ENCODE measurements at places on chromosomes 3 and 15.
A peak's percentile ranks its signal among the peaks of the same experiment; 100 is the strongest.

DNA sequence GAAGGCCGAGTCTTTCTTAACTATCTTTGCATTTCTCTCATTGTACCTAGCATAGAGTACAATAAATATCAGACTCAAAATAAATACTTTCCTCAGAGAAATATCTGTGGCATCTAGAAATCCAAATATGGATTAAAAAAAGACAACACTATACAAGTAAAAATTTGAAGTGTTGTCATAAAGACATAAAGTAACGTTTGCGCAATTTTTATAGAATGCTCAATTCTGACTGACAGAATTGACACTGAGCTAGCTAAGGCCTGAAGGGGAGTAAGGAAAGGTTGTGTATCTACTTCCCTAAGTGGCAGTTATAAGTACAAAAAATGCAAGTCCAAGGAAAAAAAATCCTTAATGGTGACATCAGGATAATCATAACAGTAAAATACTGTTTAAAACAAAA is 1.1 kb downstream of the SEC11A start:
- no peak for DNase-seq

GRCh38 chr15:48825075-48825474 is 14.2 kb upstream of the CEP152 start:
- DNase-seq, result no peak

GRCh38 chr3:167228135-167228534 is 152.0 kb downstream of the ZBBX start:
- DNase-seq, result no peak

- peak; percentile 9 for DNase-seq
These were observed 67.9 kb upstream of the MITF start for GRCh38 chr3:69671082-69671952.

DNA sequence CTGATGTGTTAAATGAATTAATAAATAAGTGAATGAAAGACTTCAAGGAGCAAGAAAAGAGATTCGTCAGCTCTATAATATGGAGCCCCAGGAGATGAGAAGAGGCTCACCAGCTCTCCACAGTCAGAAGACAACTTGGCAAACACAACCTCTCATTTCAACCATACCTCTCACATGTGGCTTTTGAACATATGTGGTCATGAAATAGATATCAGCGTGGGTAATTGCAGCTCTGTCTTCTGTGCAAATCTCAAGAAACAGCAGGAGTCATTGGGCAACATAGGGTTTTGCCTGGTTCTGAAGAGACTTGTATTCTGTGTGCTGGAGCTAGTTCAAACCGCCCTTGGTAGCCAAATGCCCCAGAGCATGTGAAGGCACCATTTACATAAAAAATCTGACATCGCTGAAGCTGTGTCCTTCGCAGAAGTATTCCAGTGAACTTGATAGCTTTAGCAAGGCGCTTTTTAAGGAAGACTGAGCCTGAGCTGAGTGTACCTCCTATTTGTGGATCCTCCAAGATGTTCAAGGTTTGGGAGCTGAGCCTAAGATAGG is 8.4 kb downstream of the CX3CR1 start:
- no peak for DNase-seq

- DNase-seq, result no peak
These were observed 41.3 kb downstream of the ETV5 start for GRCh38 chr3:186067360-186068242.

- no peak for DNase-seq
These were observed 29.0 kb upstream of the ATP10A start for GRCh38 chr15:25892126-25892525.

DNA sequence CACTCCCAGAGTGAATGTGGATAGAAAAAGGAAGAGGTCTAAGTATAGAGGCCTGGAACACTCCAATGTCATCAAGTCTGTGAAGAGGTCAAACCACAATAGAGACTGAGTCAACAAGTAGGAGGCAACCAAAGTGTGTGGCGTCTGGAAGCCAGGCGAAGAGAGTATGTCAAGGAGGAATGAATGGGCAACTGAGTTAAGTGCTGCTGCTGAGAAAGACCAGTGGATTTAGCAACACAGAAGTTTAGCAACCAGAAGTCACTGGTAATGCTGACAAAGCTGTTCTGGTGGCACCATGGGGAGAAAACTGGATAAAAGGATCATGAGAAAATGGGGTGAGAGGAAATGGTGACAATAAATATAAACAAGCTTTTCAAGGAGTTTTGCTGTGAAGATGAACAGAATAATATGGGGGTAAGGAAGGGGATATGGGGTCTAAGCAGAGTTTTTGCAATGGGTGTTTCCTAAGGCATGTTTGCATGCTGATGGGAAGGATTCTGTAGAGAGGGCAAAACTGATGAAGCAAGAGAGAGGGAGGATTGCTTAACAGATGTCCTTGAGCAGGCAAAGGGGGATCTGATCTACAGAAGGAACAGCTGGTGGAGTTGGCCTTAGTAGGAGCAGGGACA is 38.4 kb downstream of the PCOLCE2 start:
- DNase-seq, result no peak

DNA sequence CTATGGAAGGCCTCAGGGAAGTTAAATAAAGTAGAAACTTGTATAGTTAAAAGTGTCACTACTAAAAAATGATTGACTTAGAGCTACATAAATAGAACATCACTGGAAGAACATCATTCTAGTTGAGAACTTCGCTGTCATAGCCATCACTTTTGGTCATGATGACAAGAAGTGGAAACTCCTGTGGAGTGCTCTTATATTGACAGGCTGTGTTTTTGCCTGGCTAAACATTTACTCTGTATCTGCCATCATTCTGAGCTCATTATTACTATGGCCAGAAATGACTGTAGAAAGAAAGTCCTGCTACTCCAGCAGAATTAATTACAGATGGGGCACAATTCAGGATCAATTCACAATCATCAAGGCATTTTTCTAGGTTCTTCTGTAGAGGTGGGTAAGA is 165.1 kb upstream of the GOLIM4 start:
- no peak for DNase-seq

DNA sequence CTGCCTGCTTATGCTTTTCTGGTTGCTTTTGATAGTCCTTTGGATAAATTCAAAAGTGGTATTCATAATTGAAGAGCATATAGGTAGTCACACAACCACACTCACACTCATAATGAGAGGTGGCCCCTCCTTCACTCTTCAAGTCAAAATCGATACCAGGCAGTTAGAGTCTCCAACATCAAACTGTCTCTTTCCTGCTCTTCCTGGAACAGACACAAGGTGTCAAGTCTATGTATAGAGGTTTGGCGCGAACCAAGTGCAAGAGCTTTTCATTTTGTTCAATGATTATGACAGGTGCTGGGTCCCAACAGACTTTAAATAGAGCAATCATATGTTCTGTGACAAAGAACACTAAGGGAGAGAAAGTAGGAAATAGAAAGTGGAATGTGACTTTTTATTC is 29.9 kb upstream of the RGMA start:
- no peak for DNase-seq

DNA sequence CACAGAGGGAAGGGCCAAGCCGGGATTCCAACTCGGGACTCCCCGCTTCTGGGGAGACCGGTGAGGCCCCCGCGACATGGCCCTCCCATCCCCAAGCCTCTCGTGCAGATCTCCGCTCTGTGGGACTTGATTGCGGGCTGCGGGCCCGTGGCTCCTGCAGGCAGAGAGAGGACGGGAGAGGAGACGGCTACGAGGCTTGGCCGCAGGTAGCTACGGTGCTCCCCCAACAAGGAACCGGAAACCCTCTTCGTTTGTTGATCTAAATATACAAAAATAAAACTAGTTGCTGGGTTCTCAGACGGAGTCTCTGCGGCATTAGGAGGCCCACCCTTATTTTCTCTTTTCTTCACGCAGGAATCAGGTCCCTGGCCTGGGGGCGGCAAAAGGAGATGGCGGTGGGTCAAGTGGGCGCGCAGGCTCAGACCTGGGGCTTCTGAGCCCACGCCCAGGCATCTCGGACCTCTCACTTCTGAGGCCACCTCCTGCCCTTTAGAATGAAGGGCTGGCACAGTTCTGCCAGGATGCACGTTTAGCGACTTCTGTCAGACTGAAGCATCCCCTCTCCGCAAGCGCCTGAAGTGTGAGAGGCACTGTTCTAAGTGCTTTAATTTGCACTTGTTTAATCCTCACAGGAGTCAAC is 10.9 kb downstream of the GNB5 start:
- DNase-seq, result no peak

- DNase-seq, result no peak
These were observed 16.9 kb upstream of the GUCA1C start for GRCh38 chr3:108970561-108970960.

GRCh38 chr3:94226078-94226477 is 163.2 kb downstream of the NSUN3 start:
- no peak for DNase-seq

GRCh38 chr3:121630355-121630754 is 30.3 kb downstream of the HCLS1 start:
- DNase-seq, result no peak

- DNase-seq, result no peak
These were observed 56.5 kb downstream of the CLDN1 start for GRCh38 chr3:190265796-190266195.

- no peak for DNase-seq
These were observed 3.6 kb downstream of the WWTR1 start for GRCh38 chr3:149654188-149654601.

GRCh38 chr3:195757438-195757770 is 36.6 kb downstream of the MUC20 start:
- DNase-seq, result peak; percentile 27

DNA sequence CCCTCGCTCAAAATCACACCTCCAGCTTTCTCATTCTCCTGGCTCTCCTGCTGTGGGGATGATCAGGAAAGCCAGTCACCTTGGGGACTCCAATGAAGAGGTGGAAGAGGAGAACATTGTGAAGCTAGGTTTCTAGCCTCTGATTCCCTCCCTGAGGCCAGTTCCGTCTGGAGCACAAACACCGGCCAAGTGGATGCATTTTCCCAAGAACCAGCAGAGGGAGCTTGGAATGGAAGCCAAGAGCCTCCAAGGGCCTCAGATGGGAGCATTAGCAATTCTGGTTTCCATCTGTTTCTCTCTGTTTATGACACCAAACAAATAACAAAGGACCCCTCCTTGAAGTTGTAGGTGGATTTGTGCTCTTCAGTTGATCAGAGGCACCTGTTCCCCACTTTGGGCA is 40.6 kb upstream of the NMNAT3 start:
- DNase-seq, result peak; percentile 25

DNA sequence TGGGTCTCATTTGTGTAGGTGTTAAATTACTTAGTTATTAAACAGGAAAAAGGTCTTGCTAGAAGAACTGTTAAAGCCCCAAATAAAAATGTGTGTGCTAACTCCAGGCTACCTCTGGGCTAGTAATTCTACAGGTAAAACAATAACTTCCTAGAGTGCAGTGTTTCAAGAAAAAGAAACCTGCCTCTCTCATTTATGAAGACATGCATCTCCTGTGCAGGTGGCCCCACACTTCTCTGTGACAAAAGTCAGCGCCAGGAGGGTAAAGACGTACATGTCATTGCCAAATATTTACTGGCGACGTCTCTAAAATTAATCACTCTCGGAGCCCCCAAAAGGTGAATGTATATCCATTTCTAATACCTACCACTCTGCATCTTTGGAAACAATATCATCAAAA is 131.7 kb downstream of the FOXP1 start:
- DNase-seq, result no peak

- DNase-seq, result no peak
These were observed 48.7 kb upstream of the CRTC3 start for GRCh38 chr15:90481023-90481422.

DNA sequence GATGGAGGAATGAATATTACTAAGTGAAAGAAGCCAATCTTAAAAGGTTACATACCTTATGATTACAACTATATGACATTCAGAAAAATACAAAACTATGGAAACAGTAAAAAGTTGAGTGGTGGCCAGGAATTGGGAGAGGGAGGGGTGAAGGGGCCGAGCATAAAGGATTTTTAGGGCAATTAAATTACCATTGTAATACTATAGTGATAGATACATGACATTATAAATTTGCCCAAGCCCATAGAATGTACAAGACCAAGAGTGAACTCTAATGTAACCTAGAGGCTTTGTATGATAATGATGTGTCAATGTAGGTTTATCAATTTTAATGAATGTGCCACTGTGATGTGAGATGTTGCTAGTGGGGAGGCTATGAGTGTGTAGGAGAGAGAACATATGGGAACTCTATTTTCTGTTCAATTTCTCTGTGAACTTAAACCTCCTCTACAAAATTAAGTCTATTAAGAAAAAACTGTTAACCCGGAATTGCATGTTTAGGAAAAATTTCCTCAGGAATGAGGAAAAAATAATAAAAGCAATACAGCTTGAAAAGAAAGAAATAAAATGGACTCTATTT is 541.9 kb upstream of the UBE2E2 start:
- no peak for DNase-seq

- DNase-seq, result peak; percentile 12
These were observed 942 bp downstream of the ELP6 start for GRCh38 chr3:47512416-47513124.
